ENCODE measurements at places on chromosomes 12 and 14.
A peak's percentile ranks its signal among the peaks of the same experiment; 100 is the strongest.

- no peak for DNase-seq
Measured at GRCh38 chr14:32205984-32206383, 2.9 kb upstream of the RNU6-8 start.

DNA sequence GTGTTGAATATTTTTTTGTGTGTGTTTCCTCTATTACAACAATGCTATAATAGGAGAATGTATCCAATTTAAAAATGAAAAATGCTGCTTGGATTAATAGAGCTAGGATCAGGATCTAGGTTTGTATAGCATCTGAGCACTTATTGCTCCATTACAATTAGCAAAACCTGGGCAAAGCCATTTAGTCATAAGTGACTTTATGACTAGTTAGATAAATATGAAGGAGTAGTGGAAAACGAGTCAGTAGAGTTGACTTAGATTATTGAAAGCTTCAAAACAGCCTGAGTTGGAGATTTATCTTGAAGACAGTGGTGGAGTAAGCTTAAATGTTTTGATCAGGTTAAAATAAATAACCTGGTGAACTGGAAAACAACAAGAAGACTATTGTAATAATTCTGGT is 2.8 kb downstream of the MED21 start:
- no peak for DNase-seq

- DNase-seq = peak; percentile 71
Measured at GRCh38 chr14:21070610-21071224, 613 bp downstream of the ARHGEF40 start.

- no peak for DNase-seq
Measured at GRCh38 chr12:123164710-123165261, 13.9 kb upstream of the PITPNM2 start.

DNA sequence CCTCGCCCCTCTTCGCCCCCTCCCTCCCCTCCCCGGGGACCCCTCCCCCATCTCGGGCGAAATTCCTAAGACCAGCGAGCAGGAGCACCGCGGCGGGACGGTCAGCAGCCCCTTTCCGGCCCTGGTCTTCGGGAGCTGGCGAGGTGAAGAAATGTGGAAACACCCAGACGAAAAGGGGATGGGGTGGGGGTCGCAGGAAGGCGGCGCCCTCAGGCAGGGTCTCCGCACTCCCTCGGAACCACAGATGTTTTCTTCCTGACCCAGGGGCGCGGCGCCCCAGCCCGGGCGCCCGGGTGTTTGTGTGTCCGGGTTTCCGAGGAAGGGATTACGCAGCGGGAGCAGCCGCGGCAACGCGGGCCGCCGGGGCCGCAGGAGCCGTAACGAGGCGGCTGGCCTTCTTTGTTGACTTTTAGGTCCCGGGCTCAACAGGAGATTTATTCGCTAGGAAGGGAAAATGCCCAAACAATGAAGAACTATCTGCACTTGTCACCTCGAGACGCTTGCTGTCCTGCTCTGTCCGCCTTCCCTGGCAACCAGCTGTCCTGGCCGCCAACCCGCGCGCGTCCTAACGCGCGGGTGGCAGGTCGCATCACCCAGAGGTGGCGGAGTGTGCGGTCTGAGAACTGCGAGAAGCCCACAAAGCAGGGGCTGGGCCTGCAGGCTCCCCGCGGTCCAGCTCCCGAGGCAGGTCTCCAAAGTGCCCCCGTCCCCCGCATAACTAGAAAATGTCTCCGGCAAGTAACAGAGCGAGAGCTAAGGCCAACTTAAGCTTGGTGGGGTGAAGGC is 7.0 kb downstream of the FOXA1 start:
- DNase-seq = no peak

DNA sequence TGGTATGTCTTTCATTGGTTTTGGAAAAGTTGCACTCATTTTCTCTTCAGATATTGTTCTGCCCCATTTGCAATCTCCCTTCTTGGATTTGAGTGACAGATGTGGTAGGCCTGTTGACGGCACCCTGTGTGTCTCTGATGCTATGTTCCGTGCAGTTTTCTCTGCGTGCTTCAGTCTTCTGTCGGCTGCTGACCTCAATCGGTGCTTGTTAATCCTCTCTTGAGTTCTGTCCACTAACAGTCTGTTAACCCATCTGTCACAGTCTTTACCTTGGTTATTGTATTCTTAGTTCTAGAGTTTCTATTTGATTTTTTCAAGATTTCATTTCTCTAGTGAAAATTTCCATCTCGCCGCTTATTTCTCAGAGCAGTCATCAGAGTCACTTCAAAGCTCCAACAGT is 20.7 kb upstream of the PLD4 start:
- DNase-seq = no peak

GRCh38 chr12:122668268-122668667 is 34.9 kb downstream of the HCAR2 start:
- DNase-seq = no peak

DNA sequence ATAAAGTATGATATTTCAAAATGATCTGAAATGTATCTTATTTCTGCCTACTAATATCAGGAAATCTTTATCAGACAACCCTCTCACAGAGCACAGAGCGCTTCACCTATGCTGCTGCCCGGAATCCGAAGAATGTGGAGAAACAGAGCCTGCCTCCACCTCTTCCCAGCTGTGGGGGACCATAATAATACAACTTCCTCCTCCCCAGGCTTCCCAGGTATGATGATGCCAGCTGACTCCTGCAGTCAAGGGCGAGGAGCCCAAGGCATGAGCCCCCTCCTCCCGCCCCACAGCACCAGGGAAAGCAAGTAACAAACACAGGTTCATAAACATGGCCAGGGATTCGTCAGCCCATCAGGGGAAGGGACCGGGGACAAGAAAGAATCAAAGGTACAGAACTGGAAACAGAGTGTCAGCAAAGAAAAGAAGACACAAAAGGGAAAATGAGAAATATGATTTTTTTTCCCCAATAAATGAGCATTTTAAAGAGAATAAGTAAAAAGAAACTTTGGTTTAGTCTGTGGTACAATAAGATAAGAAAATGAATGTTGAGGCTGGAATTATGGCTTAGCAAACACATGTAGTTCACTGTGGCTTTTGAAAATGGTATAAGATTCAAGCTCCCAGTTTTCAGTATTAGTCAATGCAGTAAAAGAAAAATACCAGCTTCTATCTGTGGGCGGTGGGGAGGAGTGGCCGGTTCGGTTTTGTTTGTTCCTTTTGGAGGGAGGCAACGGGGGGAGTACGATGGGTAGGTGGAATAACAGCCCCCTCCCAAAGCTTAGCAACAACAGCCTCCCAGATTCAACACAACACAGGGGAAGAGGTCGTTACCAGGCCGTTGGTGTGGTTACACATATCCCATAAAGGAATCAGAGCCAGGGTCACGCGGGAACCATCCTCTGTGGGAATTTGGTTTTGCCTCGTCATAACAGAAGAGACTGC is 68.3 kb downstream of the SETD3 start:
- no peak for DNase-seq

DNA sequence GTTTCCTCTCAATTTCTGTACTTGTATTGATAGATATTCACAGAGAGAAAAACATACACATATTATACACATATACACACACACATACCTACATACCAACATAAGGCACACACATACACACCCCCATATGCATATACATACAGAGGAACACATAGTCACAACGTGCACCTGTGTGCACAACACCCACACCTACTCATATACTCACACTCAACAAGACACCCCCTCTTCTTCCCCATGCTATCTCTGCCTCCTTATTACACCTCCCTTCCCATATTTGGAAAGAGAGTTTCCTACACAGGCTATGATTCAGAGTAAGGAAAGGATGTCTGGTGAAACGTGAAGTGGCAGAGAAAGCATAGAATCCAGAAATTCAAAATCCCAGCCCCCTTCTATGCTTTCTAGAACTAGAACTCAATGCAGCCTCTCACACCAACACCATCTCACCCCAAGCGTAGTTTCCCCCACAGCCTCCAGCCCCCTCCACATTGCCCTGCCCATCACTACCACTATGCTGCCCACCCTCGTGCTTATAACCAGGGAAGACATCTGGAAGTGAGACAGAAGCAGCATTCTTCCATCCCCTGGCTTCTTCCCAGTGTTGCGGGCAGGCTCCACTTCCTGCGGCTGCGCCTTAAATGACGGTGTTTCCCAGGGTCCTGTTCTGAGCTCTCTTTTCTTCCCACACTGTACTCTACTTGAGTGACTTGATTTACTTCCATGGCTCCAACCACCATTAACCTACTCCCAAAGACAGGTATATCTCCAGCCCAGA is 2.4 kb downstream of the RNASE8 start:
- no peak for DNase-seq

- no peak for DNase-seq
Measured at GRCh38 chr12:110256780-110257431, 24.1 kb upstream of the ATP2A2 start.

- no peak for DNase-seq
Measured at GRCh38 chr14:20002319-20002718, 356 bp downstream of the OR4Q2 start.

DNA sequence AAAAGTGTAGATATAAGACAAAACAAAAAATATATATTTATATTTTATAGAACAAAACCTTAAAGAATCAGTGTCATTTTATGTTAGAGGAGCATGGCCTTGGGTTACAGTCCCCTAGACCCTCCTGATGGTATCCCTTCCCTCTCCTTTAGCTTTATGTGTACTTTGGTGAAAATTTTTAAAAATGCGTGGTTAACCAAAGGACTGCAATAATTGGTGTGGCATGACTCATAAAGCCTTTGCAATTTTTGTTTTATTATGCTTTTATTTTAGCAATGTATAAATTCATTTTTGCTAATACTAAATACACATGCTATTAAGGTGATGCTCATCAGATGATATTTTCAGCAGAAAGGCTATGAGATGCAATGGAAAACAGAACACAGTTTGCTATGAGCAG is 264.4 kb downstream of the SYT1 start:
- DNase-seq = no peak

GRCh38 chr12:132341318-132342050 is 12.1 kb upstream of the GALNT9 start:
- no peak for DNase-seq

DNA sequence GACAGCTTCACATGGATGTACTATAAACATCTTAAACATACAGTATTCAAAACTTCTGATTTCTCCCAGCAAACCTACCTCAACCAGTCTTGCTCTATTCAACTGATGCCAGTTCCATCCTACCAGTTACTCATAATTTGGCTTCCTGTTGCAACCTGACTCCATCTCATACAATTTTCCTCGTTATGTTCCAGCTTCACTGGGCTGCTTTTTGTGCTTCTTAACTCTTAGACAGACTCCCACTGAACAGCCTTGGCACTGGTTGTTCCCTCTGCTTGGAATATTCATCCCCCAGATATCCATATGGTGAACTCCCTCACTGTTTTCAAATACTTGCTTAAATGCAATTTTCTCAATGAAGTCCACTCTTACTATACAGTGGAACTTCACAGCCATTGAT is 249.2 kb downstream of the AEBP2 start:
- DNase-seq = no peak

GRCh38 chr12:88944397-88944796 is 364.1 kb upstream of the KITLG start:
- no peak for DNase-seq
